Smooth muscle cell of trachea (primary cell): ENCODE measurements at places on chromosomes 7 and 10. TPM values are rescaled to one million over a fixed set of nuclear protein-coding genes. Genes with fewer than 3 reads are reported as not detected.

Gene PNPLA8
- total RNA-seq, result 32.3 and 41.7 TPM in 2 replicates

Gene POMZP3
- 2.3 and 11.7 TPM in 2 replicates for total RNA-seq

Gene ADAM8
- total RNA-seq, result 1.2 and 2.9 TPM in 2 replicates

Gene TRIM73
- 0.44 and 3.1 TPM in 2 replicates for total RNA-seq

Gene PPP1R9A
- total RNA-seq, result 0.44 and 1.7 TPM in 2 replicates

Gene PRLHR
- total RNA-seq, result not detected in 2 replicates

Gene EVX1
- not detected in 2 replicates for total RNA-seq

Gene MSS51
- total RNA-seq, result 1.8 and 2.5 TPM in 2 replicates
